Stimulated activated naive CD4-positive, alpha-beta T cell treated with Interleukin-2 at 50 U/mL for 16 hours (primary cell): ENCODE measurements at places on chromosomes 16 and 17.

GRCh38 chr16:67537636-67538591 is 9.3 kb downstream of the RIPOR1 start:
- peak; percentile 60 for DNase-seq

DNA sequence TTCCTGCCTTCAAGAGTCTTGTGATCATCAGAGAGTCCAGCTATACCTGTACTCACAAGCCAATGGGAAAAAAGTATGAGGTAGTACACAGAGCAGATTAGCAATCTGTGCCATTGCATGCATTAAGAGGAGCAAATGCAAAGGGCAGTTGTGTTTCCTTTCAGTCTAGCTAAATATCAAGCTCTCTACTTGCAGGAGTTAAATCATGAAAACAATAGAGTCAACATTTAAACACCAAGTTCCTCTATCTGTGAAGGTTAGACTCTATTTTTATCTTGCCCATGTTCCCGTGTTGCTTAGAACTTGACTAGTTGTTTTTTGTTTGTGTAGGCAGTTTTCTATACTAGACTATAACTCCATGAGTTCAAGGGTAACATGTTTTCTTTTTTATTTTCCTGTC is 4.7 kb upstream of the FAM20A start:
- DNase-seq: no peak

DNA sequence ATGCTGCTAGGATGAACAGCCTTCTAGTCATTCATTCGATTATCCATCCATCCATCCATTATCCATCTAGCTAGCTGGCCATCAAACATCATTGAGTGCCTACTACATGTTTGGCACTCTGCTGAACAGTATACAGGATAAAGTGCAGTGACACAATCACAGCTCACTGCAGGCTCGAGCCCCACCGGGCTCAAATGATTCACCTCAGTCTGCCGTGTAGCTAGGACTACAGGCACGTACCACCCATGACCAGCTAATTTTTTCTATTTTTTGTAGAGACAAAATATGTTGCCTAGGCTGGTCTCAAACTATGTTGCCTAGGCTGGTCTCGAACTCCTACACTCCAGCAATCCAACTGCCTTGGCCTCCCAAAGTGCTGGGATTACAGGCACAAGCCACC is 50.0 kb downstream of the SSH2 start:
- DNase-seq: no peak

GRCh38 chr17:50191359-50192143 is 9.9 kb downstream of the COL1A1 start:
- DNase-seq: no peak

DNA sequence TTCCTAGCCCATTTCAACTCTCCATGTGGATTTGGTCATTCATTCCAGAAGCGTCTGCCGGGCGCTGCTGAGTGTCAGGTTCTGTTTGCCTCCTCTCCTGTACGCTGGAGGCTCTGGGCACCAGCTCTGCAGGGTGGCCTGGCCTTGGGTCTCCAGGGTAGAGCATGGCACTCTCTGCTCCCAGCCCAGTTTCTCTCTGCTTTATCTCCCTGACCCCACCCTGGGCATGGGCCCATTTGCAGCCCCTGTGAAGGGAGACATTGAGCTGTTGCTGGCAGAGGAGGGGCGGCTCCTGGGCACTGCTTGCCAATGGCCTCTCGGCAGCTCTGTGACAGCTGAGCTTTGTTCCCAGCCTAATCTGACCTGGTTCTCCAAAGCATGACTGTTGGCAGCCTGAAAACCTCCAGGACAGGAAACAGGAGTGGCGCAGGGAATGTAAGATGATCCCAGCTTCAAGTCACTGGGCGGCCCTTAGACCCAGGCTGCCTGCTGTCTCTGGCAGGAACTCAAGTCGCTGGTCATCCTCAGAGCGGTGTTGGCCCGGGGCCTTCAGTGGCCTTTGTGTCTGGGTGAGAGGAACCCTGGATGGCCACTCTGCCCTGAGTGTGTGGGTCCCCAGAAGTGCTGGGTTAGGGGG is 146.8 kb downstream of the SEC14L1 start:
- DNase-seq: no peak

- DNase-seq: no peak
Measured at GRCh38 chr16:63005356-63005755, 969.1 kb upstream of the CDH8 start.

- DNase-seq: no peak
Measured at GRCh38 chr16:78348068-78348467, 248.6 kb downstream of the WWOX start.

- no peak for DNase-seq
Measured at GRCh38 chr16:22659933-22660332, 149.2 kb downstream of the NPIPB5 start.

- no peak for DNase-seq
Measured at GRCh38 chr17:79038545-79039135, 14.7 kb downstream of the C1QTNF1 start.

DNA sequence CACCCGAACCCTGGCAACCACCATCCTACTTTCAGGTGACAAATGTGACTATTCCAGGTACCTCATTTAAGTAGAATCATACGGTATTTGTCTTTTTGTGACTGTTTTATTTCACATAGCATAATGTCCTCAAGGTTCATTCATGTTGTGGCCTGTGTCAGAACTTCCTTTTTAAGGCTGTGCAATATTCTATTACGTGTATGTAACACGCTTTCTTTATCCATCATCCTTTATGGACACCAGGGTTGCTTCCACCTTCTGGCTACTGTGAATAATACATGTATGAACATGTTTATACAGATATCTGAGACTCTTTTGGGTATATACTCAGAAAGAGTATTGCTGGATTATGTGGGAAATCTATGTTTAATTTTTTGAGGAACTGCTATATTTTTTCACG is 28.7 kb upstream of the RSL1D1 start:
- DNase-seq: no peak

DNA sequence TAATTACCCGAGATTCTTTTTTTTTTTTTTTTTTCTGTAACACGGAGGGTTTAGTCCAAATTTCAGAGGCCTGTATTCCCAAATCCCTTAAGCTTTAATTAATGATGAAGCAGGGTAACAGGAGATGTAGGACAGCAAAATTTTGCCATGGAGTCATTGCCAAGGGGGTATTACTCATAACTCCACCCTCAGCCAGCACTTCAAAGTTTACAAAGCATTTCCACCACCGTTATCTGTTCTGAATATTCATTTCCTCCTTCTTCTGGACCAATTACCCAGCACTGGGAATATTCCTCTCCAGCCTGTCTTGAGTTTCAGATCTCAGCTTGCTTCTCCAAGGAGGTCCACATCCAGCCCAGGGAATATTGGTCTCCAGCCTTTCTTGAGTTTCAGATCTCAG is 747.5 kb upstream of the EEF2KMT start:
- DNase-seq: no peak

DNA sequence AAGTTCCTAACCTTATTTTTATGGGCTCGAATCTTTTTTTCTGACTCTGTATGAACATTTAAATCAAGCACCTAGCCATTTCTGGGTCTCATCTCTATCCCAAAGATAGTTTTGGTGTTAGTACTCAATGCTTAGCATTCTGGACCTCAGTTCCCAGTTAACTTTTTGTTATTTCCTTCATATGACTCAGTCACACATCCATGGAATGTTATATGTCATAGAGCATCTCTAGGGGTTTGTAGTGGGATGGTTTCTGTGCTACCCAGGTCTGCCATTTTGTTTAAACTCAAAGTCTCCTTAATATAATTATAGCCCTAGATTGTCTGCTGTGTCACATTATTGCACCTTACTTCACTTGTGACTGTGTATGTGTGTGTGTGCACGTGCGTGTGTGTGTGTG is 90.1 kb downstream of the EFCAB13 start:
- no peak for DNase-seq

GRCh38 chr16:79943736-79944135 is 343.2 kb upstream of the MAF start:
- no peak for DNase-seq

GRCh38 chr16:73183611-73184092 is 135.7 kb upstream of the ZFHX3 start:
- DNase-seq: no peak

DNA sequence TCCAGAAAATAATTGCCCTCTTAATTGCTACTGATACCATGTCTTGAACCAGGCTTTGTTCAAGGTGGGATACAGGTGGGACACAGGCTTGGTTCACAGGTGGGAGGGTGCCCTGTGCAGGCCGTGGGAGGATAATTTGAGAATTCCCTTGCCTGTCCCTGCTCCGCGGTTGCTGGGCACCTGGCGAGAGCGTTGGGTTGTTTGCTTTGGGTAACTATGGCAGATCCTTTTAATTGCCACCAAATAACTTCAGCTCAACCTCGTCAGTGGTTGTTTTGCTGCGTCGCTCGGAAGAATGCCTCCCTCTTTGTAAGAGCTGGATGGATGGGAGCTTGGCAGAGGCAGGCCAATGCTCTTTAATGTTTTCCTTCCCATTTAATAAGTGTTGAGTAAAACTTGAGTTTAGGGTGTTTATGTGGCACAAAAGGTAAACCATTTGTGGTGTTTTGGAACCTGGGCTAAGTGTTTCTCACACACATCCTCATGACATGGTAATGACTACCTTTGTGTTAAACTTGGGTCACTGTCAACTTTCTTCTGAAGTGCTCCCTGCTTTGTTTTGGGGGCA is 202.5 kb downstream of the MSI2 start:
- no peak for DNase-seq

- no peak for DNase-seq
Measured at GRCh38 chr16:27515874-27516353, 33.8 kb downstream of the GTF3C1 start.

- DNase-seq: no peak
Measured at GRCh38 chr17:59371416-59372100, 40.1 kb downstream of the YPEL2 start.
